ENCODE measurements at places on chromosomes 1 and 21.

DNA sequence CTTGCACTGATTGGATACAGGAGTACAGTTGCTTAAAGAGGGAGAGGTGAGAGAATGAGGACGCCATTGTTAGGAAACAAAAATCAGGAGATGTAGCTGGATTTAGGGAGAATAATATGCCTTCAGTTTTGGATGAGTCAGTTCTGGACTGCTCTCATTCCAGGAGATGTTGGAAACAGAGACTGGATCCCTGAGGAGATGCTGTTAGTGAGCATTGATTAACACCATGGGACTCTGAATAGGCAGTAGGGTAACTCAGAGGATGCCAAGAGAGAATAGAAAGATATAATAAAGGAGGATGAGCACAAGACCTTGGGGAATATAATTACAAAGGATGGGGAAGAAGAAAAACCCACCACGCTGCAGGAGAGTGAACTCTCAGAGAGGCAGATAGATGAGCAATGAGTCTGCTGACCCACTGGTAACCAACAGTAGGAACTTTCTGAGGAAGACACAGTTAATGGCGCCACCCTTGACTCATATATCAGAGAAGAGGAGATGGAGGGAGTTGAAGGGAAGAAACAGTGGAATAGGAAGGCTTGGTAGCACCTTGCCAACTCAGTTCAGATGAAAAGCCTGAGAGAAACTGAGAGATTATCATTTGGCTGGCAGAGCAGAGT, 10.5 kb downstream of the KCNJ15 start:
- peak; percentile 53 for DNase-seq

- no peak for DNase-seq
Observed at GRCh38 chr1:165512816-165513215, 31.0 kb upstream of the LRRC52 start.

GRCh38 chr1:218779341-218780100, 394.2 kb upstream of the LYPLAL1 start:
- DNase-seq: no peak

- peak; percentile 95 for DNase-seq
Observed at GRCh38 chr1:222167111-222167510, 380.8 kb downstream of the HHIPL2 start.

DNA sequence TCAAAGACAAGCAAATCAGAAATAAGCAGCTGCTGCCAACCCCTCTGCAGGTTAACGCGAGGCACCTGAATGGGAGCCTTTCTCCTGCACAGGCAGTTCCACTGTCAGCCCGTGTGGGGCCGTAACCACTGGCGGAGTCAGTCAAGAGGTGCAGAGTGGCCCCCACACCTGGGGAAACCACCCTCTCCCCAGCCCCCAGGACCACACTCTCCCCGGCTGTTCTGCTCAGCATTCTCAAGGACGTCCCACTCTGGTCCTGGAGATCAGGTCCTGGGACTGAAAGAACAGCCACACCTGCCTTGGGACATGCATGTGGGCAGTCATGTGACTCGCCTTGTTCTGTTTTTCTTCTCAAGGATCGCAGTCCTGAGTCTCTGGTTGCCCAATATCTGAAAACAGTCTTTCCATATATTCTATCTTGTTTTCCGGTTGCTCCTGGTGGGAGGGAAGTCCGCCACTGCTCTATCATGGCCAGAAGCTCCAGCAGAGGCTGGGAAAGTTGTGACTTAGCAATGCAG, 252.5 kb downstream of the PTPRU start:
- no peak for DNase-seq

- no peak for DNase-seq
Observed at GRCh38 chr1:233725423-233725822, 111.5 kb downstream of the KCNK1 start.

GRCh38 chr1:204426035-204426436, 14.4 kb upstream of the PPP1R15B start:
- peak; percentile 63 for DNase-seq

DNA sequence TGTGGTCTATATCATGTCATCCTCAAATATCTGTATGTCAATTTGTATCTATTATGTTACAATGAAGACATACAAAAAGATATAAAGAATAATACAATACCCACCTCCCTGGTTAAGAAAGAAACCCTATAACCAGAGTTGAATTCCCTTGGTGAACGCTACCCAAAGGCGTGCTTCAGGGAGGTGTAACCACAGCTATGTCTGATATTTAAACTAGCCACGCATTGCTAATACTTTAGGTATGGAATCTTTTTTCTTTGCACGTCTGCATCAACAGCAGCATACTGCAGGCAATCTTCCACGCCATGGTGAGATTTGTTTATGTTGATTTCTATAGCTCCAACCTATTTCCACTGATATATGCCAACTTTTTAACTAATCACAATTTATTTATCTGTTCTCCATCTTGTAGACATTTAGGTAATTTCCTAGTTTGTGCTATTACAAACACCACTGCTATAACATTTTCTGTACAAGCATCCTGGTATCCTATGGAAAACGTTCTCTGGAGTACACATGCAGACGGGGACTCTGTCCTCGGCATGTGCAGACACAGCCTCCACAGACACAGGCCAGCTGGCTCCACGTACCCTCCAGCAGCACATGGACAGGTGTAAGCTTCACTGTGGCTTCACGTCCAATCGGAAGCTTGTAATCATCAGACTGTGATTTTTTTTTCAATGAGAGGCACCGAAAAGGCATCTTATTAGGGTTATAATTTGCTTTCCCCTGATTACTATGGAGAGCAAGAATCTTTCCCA, 58.5 kb downstream of the HSF2BP start:
- peak; percentile 93 for DNase-seq

GRCh38 chr1:236122176-236122575, 20.2 kb upstream of the GPR137B start:
- DNase-seq: no peak

DNA sequence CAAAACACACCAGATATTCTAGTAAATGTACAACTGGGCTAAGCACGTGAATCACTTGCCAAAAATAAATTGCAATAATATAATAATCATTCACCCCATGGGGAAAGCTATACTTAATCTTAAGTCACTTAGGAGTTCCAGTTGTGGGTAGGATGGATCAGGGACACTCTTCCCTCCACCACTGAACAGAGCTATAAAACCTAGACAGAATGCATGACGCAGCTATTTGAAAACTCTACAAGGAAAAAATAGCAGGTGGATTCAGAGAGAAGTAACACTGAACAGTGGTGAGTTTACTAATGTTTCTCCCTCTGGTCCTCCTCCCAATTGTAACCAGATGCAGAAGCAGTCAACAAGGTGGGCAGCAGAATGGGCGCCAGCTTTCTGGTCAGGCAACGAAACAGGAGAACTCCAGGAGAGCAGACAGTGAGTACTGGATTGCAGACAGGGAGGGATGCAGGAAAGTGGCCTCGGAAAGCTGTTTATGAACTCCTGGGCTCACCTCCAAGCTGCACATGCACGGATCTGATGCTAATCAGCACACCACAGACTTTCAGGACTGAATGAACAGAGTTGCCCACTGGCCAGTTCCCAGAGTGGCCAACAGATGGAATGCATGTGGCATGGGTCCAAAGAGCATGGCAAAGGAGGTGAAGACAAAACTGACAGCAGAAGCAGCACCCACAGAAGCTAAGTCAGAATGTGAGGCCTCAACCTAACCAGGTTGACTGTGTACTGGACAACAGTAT, 41.4 kb downstream of the TARBP1 start:
- DNase-seq: peak; percentile 29

DNA sequence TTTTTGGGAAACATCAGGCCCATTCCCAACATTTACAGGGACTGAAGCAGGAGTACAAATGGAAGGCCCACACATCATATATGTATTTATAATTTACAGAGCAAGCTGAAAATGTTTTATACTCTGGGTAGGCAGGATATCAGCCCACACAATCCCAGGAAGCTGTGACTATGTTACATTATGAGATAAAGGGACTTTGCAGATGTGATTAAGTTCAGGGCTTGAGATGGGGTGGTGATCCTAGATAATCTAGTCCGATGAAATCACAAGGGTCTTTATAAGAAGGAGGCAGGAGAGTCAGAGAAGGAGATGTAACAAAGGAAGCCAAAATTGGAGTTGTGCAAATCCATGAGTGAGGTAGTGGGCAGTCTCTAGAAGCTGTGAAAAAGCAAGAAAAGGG, 160.5 kb downstream of the PDE4B start:
- no peak for DNase-seq

GRCh38 chr1:47587891-47588582, 150.2 kb downstream of the FOXD2 start:
- DNase-seq: no peak

DNA sequence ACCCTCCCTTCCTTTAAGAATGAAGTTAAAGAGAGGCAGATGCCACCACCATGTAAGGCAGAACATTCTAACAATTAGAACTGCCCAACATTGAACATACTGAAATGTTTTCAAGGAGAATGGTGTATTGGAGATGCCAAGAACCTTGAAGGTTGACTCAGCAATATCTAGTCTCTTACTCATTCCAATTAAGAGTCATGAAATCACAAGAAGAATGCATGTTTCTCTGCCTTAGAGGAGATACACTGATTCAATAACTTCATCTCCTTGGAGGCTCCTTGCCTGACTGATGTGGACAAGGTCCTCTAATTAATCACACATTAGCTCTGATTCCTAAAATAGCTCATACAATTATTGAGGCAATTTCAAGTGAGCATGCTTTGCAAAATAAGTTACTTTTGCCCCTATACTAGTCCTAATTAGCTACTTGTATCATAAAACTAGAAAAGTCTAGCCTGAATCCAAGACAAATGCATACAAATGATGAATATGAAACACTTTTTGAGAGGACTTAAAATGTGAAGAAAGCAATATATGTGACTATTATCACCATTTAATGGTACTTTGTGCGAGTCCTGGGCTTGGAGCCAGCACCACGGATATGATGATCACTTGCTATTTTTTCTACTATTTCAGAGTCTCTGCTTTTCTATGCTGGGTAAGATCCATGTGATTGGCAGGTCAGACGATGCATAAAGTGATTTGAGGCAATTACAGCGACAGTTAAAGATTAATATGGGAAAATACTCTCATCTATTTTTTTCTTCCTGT, 114.5 kb downstream of the DSCAM start:
- peak; percentile 57 for DNase-seq

- DNase-seq: no peak
Observed at GRCh38 chr1:163094182-163094581, 25.0 kb downstream of the RGS4 start.

GRCh38 chr21:45504021-45504515, 38.2 kb downstream of the SLC19A1 start:
- DNase-seq: no peak

DNA sequence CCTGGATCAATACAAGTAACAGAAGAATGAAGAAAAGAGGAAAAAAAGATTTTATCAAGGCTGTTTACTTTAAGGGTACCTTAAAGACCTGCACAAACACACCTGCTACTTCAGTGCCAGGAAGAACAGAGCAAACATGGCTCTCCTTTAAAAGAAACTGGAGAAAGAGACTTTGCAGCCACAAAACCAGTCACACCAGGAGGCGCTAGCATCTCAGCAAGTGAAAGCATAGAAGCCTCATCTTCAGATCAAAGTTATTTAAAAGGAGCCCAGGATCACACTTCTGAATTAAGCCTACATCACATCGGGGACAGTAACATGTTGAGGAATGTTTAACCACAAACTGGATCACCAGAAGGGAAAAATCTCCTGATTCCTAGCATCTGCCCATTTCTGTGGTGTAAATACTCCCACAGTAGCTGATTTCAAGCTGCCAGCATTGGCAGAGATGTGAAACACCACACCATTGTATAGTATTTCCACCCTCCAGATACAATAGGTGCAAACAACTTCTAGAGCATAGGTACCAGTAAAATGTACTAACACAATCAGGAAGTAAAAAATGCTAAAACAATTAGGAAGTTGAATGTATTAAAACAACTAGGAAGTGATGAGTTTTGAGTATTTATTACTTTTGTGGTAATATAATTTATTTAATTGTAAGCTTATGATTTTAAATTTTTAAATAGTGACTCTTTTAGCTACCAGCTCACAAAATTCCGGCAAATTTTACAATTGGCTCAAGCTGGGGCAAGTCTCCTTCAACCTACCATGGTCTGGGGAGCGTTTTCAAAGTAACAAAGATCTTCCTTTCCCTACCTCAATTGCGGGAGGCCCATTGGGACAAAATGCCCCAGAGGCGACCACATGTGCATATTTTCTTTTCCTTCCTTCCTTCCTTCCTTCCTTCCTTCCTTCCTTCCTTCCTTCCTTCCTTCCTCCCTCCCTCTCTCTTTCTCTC, 105.3 kb upstream of the CLDN14 start:
- DNase-seq: no peak

DNA sequence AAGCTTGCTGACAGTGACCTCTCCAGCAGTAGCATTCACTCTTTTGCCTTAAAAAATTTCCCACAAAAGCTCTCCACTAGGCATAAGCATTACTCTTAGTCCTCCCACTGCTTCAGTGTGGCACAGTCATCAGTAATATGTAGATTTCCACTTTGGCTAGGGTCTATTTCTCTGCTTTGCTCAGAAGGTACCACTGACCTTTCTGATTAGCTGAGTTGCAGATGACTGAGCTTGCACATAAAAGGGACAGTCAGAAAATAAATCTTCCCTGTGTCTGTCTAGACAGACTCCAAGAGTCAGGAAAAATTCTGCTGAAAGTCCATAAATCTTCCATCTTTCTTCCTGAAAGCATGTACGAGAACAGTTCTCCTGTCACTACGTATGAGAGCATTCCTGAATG, 56.6 kb upstream of the APP start:
- DNase-seq: no peak

GRCh38 chr1:64699327-64699726, 45.5 kb upstream of the RAVER2 start:
- no peak for DNase-seq

DNA sequence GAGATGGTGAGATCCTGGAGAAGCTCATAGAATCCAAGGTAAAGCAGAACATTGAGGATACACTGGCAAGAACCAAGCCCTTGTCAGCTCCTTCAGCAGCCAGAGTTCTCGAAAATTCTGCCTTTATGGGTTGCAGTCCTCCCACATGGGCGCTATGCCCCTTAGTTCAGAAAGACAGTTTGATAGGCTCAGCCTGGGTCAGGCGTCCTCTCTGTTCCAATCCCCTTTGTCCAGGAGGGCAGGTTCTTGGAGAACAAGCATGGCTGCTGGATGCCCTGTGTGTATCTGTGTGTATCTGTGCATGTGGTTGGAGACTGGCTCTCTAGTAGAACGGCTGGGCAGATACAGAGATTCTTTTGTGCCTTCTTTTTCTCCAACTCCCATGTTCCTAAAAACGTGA, 8.0 kb upstream of the NBL1 start:
- no peak for DNase-seq

DNA sequence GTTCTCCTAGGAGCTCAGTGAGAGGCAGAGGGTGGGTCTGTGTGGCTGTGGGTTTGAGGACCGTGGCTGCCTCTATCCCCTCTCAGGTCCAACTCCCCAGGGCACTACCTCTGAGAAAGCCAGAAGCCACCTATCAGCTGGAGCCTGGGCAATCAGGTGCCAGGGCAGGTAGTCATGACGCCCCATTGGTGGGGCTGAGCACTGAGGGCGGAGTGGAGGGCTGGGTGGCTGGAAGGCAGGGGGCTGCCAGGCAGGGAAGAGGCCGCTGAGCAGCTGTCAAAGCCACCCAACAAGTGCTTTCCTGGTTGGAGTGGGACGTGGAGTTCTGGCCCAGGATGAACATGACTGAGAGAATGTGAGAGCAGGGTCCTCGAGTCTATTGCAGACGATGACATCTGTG, 164.9 kb upstream of the AJAP1 start:
- DNase-seq: no peak
